HFFc6 (cell line): ENCODE measurements at places on chromosomes 4 and X.

DNA sequence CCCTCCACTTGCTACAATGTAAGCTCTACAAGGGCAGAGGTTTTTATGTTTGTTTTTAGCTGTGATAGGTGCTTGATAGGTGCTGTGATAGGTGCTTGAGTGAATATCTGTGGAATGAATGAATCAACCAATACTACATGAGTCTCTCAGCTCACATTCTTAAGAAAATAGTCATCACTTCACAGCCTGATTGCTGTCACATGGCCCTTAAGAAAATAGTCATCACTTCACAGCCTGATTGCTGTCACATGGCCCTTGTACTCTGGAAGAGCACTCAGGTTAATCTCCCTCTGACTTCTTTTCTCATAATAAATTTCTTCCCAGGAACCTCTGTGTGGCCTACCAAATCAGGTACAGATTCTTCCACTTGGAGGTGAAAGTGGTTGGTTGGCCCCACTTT lies 335.2 kb downstream of the TENM3 start:
- DNase-seq, result peak; percentile 76

- no peak for DNase-seq
Measured at GRCh38 chrX:45689971-45690370, 489.3 kb upstream of the DIPK2B start.

GRCh38 chr4:1086011-1086410 lies 27.4 kb downstream of the RNF212 start:
- no peak for DNase-seq

DNA sequence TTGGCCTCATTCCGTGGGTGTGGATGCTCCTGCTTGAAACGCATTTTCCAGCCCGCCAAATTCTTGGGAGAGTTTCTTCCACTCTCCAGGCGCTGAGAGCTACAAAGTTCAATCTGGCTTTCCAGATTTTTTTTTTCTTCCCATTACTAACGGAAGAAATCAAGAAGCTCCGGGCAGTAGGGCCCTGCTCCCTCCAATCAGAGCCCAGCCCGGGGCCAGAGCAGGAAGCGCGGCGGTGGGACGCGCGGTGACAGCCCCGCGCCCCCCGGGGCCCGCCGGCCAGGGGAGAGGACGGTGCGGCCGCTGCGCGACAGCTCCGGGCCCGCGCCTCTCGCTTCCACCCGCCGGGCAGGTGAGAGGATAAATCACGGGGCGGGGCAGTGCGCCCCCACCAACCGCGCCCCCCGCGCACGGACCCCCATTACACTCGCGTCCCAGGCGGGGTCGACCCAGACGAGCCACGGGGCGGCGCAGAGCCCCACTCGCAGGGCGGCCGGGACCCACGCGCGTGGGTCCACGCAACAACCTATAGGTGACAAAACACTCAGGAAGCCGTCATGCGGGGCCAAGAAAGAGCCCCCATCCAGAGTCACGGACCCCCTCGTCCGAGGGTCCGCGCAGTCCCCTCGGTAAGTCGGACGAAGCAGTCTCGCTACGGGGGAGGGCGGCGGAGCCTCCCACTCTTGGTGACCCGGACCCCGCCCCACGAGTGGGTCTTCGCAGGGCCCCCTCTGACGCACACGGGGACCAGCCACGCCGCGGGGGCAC lies 868 bp downstream of the AFAP1 start:
- DNase-seq, result no peak

DNA sequence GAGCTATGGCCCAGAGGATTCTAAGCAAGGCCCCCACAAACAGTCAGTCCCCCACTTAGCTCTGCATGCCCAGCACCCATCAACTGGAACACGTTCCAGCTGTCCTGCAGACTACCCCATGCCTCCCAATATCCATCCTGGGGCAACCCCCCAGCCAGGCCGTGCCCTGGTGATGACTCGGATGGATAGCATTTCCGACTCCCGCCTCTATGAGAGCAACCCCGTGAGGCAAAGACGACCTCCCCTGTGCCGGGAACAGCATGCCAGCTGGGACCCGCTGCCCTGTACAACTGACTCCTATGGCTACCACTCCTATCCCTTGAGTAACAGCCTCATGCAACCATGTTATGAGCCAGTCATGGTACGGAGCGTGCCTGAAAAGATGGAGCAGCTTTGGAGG lies 32.0 kb downstream of the LAS1L start:
- DNase-seq, result no peak

DNA sequence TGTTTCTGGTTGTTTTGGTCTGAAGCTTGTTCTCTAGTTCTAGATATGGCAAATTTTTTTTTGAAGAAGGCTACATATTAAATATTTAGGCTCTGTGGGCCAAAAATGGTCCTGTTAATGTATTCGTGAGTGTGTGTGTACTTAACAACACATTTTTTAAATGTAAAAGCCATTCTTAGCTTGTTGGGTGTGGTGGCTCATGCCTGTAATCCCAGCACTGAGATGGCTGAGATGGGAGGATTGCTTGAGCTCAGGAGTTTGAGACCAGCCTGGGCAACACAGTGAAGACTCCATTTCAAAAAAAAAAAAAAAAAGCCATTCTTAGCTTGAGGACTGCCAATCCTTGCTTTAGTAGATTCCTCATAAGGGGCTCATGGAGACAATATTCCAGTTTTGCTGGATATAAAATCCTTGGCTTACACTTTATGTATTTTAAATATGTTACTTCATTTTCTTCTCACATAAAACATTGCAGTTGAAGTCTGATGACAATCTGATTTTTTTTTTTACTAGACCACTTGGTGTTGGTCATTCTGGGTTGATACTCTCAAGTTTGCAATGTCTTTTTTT lies 23.4 kb downstream of the NOCT start:
- DNase-seq, result no peak

DNA sequence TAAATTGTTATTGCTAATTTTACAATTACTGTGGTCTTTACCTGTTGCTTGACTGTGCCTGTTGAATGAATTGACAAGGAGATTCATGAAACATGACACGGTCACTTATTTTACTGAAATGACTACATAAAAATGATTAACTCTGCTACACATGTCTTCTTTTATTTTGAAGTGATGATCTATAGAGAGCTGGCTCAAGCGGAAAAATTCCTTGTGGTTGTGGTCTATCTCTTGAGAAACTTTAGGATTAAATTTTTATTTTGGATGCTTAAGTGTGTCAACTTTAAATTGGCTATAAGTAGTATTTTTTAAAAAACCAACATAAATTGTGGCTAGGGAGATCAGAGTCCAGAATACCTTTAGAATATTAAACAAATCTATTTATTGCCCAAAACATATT lies 131.8 kb upstream of the PITX2 start:
- DNase-seq, result no peak

- no peak for DNase-seq
Measured at GRCh38 chrX:132590350-132591026, 101.7 kb upstream of the MBNL3 start.

DNA sequence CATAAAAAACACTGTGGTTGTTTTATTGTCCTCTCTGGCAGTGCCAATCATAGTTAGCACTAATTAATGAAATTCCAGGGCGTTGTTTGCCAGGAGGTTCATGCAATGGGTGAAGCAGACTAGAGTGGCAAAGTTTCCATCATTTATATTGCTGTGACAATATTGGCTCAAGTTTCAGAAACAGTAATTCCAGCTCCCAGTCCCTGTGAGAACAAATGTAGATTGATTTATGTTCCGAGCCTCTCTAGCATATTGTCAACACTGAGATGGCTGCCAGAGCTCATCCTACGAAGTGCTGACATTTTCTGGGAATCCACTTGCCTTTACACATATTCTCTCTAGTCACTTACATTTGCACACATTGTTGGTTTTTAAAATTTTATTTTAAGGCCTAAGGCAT lies 440.0 kb upstream of the IGFBP7 start:
- DNase-seq, result no peak

DNA sequence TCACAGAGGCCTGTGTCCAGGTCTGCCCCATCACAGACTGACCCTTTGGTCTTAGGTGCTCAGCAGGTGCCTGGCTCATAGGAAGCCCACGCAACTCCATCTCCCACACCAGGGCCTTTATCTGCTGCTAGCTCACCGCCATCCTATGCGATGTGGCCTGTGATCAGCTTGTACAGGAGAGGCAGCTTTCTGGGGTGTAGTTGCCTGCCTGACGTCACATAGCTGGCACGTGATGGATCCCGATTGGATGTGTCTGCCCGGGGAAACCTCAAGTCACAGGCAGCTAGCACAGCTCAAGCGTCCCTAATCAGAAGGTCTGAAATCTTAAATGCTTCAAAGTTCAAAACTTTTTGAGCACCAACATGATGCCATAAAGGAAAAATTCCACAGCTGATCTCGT lies 41.2 kb upstream of the CLDN34 start:
- no peak for DNase-seq

GRCh38 chr4:84342161-84342560 lies 156.9 kb downstream of the NKX6-1 start:
- DNase-seq, result no peak

DNA sequence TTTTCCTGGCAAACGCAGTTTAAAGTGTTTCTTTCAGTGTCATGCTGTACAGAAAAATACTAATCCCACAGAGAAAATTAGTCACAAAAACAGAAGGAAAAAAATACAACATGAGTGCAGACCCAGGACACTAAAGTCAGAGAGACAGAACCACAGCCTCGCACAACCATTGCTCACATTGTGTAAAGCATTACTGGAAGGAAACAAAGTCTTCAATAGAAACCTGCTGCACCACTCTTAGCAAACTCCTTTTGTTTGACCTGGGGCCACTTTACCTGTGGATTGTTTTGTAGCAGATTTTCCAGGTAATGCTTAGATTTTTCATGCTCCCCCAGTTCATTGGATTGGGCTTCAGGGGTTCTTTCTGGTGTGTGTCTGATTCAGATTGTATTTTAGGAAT lies 131.8 kb upstream of the TMLHE start:
- no peak for DNase-seq

GRCh38 chr4:66571145-66571695 lies 900.9 kb upstream of the EPHA5 start:
- no peak for DNase-seq

DNA sequence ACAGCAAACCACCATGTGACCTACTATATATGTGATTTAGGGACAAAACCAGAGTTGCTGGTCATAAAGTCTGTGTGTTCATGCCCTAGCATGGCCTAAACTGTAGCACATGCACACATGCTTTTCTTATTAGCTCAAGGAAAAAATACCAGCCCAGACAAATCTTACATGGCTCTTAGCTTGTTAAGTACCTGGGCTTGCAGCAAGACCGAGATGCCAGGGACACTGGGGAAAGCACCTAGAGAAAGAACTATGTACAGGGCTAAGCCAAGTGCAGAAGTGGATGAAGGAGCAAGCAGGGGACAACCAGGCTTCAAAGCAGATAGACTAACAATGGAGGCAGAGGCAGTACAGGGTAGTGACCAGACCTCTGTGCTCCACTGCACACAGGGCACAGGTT lies 3.4 kb upstream of the GABRE start:
- no peak for DNase-seq

DNA sequence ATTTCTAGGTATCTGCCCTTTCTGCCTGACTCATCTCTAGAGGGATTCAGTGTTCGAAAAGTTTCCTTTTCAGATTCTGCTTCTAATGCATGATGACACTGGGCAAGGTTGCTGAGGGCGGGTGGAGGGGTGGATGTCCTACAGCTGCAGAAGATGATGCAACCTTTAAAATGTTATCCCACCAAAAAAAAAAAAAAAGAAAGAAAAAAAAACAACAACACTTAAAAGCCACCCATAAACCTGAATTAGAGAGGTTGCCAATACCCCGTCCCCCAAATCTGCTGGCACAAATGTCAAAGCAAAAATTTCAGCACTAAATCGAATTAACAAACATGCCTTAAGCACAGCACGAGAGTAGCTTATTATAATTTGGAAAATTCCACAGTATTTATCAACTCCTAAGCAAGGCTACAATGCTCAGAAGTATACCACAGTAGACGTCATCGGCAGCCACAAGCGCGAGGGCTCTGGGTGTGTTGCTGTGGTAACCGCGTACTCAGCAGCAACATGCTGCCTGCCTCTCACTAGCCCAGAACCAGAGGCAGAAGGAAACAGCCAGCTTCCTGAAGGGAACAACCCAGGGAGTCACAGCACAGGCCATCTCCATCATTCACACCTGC lies 167.5 kb upstream of the MAP3K15 start:
- peak; percentile 89 for DNase-seq

GRCh38 chr4:151948351-151949016 lies 187.7 kb upstream of the GATB start:
- peak; percentile 77 for DNase-seq

- no peak for DNase-seq
Measured at GRCh38 chr4:153209410-153209809, 5.2 kb downstream of the TRIM2 start.

DNA sequence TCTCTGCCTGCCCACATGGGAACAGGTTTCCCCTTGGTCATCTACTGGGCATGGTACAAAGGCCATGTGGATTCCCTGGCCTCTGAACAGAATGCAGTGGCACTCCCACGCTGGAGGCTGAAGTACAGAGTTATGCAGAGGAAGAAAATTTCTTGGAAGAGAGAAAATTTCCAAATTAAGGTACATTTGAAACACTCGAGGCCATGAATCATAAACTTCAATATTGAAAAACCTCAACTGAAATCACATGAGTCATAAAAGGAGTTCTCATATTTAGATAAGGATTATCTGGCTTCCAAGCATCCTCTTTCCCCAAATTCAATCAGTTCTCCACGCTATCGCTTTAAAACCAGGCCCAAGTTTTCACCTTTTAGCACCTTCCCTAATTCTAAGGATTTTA lies 28.1 kb upstream of the TXK start:
- peak; percentile 1 for DNase-seq

GRCh38 chrX:106692425-106693065 lies 34.0 kb upstream of the RNF128 start:
- DNase-seq, result no peak

DNA sequence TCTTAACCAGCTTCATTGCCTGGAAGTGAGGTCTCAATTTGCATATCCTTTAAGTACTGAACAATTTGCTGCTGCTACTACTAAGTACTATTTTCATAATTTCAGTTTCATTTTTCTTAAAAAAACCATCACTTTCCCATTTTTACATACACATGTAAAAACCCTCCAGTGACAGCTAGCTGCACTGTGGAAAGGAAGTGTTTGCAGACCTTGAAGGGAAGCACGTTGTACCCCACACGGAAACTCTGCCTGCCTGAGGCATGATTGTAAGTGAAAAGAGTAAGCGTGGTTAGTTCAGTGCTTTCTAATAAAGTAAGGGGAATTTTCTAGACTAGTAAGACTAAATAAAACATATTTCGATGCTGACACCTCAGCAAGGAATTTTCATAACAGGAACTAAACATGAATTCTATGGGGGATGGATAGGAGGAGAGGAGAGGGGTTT lies 103.6 kb downstream of the RAPGEF2 start:
- DNase-seq, result peak; percentile 18

DNA sequence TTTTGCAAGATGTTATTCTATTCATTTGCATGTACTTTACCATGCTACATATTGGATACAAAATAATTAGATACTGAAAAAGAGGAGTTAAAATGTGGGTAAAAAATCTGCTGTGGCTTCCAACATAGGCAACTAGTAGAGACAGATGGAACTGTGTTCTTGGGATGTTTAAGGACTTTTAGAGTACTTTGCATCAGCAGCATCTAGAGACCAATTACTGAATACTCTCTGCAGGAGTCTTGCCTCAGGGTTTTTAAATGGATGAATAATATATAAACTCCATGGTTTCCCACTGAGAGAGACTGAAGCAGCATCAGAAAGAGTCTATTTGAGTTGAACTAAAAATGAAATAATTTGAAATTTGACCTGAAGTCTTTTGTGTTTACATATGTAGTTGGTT lies 676.7 kb downstream of the GALNTL6 start:
- no peak for DNase-seq
